ENCODE measurements at places on chromosomes 6 and 20.

GRCh38 chr6:86934365-86934764 is 3.0 kb upstream of the HTR1E start:
- no peak for DNase-seq

GRCh38 chr6:162833776-162834175 is 106.0 kb downstream of the PACRG start:
- DNase-seq: no peak

DNA sequence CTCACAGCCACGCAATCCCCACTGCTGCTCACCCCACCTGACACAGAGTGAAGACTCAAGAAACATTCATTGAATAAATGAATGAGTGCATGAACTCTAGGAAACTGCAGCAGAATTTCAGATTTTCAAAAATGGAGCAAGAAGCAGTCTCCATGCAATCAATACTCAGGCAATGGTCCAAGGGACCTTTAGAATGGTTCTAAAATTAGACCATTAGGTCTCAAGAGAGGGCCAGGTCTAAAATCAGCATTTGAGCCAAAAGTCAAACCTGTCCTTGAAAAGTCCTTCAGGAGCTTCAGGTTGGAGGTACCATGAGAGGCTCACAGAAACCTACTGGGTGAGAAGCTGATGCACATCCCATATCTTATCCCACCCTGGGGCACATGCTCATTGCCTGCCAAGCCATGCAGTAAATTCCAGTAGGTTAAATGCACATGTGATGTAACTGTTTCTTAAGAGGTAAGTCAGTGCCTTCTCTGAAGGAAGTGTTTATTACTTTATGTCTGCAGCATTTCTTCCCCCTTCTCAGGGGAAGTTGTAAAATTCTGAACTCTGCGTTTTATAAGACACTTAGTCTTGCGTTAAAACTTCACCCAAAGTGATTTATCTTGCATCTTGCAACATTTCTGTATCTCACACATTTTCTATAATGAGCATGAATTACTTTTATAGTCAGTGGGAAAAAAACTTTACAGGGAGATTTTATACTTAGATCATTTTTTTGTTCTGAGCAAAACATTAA is 126.6 kb downstream of the ADAT2 start:
- no peak for DNase-seq

DNA sequence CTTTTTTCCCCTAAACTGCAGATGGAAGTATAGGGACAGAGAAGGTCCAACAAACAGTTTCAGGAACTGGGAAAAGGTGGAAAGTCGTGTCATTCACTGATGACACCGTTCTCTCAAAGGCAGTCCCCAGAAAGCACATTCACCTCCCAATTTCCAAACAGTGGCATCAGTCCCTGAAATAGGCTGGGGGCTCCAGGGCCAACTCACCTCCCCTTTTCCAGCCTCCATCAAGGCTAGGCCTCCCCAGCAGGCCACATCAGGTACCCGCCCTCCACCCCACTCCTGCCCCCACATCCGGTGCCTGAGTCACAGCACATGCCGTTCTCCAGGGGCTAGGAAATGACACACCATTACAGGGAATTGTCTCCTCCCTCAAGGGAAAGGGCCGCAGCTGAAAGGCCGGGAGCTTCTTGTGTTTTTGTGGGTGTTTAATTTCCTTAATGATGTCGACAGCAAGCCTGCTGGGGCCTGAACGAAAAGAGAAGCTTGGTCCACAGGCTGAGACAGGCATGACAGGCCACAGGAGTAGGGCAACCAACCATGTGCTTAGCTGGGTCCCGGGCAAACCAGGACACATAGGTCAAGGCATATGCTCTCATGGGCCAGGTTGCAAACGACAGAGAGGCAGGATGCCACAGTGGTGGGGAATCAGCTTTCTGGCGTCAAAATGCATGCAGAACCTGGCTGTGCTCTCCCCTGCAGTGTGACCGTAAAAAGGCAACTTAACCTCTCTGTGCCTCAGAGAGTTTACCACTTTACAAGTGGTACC is 39.2 kb downstream of the ZMYND8 start:
- DNase-seq: no peak

DNA sequence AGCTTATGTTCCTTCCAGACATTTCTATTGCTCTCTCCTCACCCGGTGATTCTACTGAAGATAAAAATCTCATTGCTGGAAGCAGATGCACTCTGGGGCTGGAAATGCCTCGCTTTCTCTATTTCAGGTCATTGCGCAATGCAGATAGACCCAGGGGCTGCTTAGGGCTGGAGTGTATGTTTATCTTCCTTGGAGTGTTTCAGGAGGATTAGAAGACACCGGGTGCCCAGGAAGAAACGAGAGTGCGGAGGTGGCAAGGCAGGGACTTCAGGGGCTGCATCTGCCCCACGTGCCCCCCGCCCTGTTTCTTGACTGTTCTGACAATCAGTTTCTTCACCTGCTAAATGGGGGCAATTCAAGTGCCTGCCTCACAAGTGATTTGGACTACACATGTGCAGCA is 45.6 kb upstream of the IYD start:
- no peak for DNase-seq
